Kidney (tissue), 22 donors: ENCODE measurements at places on chromosomes 3 and 15. TPM values are rescaled to one million over a fixed set of nuclear protein-coding genes. Genes with fewer than 3 reads are reported as not detected.

Gene UTS2B
- total RNA-seq: 0.41 TPM

Gene FAM174B
- total RNA-seq: 13.8 TPM

Gene LINGO1
- 3.9 TPM for total RNA-seq

GRCh38 chr3:184307915-184308314 is 6.5 kb upstream of the EIF4G1 start:
- no peak overlapping the region for H3K4me3 ChIP-seq
- H3K27ac ChIP-seq: no peak overlapping the region
- H3K27me3 ChIP-seq: no peaks in the 10 kb centered on the region
- no peaks in the 10 kb centered on the region for H3K4me1 ChIP-seq

DNA sequence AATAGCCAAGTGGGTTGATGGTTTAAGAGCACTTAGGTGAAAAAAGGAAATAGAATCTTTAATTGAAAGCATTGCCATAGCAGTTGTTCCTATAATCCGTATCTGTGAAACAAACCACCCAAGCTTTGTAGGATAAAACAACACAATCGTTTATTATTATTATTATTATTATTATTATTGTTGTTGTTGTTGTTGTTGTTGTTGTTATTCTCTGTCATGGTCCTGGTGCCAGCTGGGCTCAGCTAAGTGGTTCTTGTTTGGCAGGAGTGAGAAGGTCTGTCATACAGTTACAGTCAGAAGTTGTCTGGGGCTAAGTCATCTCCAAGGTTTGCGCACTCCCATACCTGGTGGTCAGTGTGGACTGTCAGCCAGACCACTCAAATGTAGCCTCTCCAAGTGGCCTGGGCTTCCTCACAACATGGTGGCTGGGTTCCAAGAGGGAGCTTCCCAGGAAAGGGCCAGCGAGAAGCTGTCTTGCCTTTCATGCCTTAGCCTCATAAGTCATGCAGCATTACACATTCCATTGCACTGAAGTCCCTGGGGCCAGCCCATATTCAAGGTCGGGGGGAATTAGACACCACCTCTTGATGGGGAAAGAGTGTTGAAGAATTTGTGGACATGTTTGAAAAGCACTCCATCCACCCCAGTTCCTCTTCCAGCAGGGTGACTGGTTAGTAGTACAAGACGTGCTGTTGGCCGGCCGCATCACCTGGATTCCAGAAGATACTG is 54.3 kb upstream of the FGD5 start:
- no peaks in the 10 kb centered on the region for H3K27me3 ChIP-seq
- no peak for DNase-seq
- H3K4me1 ChIP-seq: no peaks in the 10 kb centered on the region
- no peaks in the 10 kb centered on the region for H3K36me3 ChIP-seq
- H3K4me3 ChIP-seq: no peak overlapping the region

- no peaks in the 10 kb centered on the region for H3K27me3 ChIP-seq
- H3K4me3 ChIP-seq: no peak overlapping the region
- DNase-seq: no peak
Measured at GRCh38 chr3:9955611-9956352, 3.6 kb upstream of the PRRT3 start.

GRCh38 chr3:160987982-160988964 is 116.9 kb downstream of the B3GALNT1 start:
- H3K27me3 ChIP-seq: no peaks in the 10 kb centered on the region
- H3K27ac ChIP-seq: no peak overlapping the region
- DNase-seq: peak; percentile 53
- peaks cover 3% of the 10 kb centered on the region for H3K4me1 ChIP-seq
- no peaks in the 10 kb centered on the region for H3K36me3 ChIP-seq

- no peak overlapping the region for H3K27ac ChIP-seq
- H3K36me3 ChIP-seq: no peaks in the 10 kb centered on the region
- DNase-seq: no peak
- no peaks in the 10 kb centered on the region for H3K27me3 ChIP-seq
- no peak overlapping the region for H3K4me3 ChIP-seq
- no peaks in the 10 kb centered on the region for H3K4me1 ChIP-seq
Measured at GRCh38 chr15:100707229-100707628, 104.8 kb downstream of the ASB7 start.

DNA sequence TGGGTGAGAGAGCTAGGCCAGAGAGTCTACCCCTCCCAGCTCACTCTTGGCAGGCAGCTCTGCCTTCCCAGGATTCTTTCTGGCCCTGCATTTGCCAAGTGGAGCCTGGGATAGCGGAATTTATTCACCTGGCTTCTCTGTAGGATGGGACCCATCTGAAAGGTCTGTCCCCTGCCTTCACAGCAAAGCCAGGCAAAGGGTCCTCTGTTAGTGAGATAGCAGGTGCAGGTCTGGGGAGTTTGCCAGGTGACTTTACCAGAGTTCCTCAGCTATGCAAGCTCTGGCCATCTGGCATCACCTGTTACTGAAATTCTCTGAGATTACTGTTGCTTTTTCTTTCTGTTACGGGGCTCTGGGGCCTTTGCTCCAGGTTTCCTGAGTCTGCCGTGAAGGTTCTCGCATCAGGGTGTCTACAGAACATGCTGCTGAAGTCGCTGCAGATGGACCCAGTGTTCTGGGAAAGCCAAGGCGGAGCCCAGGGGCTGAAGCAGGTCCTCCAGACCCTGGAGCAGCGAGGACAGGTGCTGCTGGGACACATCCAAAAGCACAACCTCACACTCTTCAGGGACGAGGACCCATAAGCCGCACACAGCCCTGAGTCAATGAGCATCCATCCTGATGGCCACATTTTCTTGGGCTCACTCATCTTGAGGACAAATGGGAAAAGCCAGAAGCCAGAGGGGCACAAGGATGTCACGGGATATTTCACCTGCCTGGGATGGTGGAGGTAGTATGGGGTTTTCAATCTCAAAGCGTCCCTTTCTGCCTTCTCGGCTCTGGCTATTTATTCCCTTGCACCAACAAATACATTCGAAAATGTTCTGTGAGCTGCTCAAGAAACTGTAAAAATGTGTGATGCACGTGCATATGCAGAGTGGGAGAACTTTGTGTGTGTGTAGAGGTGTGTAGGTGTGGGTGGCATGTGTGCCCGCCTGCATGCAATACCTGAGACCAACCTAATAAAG is 49.8 kb downstream of the POMGNT2 start:
- no peaks in the 10 kb centered on the region for H3K4me1 ChIP-seq
- no peak overlapping the region for H3K4me3 ChIP-seq
- no peaks in the 10 kb centered on the region for H3K27me3 ChIP-seq
- no peaks in the 10 kb centered on the region for H3K36me3 ChIP-seq
- H3K27ac ChIP-seq: no peak overlapping the region
- DNase-seq: no peak

- no peaks in the 10 kb centered on the region for H3K4me1 ChIP-seq
- H3K27ac ChIP-seq: no peak overlapping the region
- H3K36me3 ChIP-seq: no peaks in the 10 kb centered on the region
Measured at GRCh38 chr3:21441821-21442220, 309.2 kb downstream of the ZNF385D start.
